Stimulated activated CD4-positive, alpha-beta T cell treated with anti-CD3 and anti-CD28 coated beads, Interleukin-15, amount 100 ng/mL, for 24 hours (primary cell): ENCODE measurements at places on chromosomes 6 and 20.

DNA sequence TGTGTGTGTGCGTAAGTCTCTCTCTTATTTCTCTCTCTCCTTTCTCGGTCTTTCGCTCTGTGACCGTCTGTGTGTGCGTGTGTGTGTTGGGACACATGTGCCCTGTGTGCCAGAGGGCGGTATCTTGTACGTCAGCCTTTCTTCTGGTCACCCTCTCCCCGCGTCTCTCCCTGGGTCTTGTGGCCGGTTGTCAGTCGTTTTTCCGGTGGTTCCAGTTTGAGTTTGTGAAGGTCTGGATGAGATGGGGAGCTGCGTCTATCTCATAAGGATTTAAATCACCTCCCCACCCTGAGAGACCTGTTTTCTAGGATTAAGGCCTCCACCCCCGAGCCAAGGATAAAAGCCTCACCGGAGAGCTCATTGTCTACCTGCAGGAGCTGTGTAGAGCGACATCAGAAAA is 295.5 kb upstream of the ZNF337 start:
- DNase-seq: no peak

DNA sequence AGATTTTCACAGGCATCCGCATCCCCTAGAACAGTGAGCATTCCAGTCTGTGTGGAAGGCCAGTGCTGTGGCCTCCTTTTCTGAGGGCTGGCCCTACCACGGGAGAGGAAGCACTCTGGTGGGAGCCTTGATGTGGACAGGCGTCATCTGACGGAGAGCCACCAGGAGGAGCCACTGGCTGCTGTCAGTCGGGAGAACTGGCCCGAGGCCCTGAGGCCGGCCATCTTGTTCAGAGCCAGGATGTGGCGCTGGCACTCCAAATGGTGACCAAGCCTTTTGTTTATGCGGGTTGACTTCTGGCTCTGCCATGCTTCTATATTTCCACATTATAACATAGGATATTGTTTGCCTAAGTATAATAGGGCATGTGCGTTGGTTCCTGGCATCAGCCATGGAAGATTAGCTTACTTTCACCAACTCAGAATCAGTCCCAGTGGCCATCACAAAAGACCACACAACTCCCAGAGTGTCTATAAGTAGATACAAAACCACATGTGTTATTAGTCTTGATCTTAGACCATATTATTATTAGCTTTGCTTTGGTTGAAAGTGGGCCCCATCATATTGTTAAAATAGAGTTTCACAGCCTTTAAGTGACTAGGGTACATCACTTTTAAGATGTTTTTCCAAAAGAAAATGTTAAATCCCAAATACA is 273.9 kb upstream of the TAB2 start:
- peak; percentile 52 for DNase-seq

GRCh38 chr6:33979750-33980149 is 166.1 kb downstream of the GRM4 start:
- no peak for DNase-seq

DNA sequence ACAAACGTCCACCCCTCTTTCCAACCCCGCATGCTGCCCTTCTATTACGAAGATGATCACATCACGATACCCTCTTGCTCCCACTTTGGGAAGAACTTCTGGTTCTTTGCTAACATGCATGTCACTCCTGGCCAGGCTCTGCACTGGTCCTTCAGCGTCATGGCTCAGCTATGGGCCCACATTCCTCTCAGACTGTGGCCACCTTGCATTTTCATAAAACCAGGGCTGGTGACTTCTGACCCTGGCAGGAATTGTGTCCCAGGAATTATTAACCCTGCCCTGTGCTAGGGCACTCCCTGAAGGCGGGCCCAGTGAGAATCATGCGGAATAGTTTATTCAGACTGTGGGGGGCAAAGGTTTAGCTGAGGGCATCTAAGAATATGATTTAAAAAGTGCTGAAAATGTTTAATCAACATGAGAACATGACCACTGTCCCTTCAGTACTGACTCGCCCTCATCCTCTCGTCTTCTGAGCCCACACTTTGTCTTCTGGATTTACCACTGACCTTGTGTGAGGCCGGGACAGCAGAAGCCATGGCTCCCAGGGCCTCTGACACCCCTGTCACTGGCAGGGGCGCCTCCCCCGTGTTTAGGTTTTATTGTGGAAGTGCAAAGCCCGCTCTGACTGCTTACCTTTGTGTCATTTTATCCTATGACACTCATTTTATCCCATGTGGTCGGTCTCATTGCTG is 38.1 kb upstream of the THBS2 start:
- no peak for DNase-seq

DNA sequence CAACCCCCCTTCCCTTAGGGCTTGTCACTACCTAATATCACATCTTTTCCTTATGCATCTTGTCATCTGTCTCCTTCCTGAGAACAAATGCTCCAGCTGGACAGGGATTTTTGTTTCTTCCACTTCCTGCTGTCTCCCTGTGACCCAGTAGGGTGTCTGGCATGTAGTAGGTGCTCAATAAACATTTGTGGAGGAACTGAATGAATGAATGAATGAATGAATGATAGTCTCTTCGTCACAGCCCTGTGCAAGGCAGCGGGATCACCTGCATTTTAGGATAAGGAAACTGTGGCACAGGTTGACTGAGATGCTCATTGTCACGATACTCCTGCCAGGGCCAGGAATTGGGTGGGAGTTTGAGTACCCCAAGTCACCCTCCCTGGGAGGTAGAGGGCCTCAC is 14.2 kb downstream of the LEMD2 start:
- DNase-seq: no peak

DNA sequence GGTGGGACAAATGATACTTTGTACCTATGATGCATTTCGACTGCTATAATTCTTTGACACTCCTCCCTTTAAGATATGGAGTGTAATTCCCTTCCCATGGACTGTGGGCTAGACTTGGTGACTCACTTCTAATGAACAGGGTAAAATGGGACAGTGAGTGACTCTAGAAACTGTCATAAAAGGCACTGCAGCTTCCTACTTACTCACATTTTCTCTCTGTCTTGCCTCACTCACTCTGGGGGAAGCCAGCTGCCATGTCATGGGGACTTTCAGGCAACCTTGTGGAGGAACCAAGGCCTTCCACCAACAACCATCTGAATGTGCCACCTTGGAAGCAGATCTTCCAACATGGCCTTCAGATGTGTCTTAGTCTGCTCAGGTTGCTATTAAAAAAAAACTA is 12.9 kb upstream of the GFOD1 start:
- DNase-seq: peak; percentile 34

GRCh38 chr6:116476002-116476678 is 15.0 kb downstream of the CALHM6 start:
- DNase-seq: peak; percentile 14

GRCh38 chr20:51220293-51220706 is 197.4 kb upstream of the KCNG1 start:
- peak; percentile 77 for DNase-seq

DNA sequence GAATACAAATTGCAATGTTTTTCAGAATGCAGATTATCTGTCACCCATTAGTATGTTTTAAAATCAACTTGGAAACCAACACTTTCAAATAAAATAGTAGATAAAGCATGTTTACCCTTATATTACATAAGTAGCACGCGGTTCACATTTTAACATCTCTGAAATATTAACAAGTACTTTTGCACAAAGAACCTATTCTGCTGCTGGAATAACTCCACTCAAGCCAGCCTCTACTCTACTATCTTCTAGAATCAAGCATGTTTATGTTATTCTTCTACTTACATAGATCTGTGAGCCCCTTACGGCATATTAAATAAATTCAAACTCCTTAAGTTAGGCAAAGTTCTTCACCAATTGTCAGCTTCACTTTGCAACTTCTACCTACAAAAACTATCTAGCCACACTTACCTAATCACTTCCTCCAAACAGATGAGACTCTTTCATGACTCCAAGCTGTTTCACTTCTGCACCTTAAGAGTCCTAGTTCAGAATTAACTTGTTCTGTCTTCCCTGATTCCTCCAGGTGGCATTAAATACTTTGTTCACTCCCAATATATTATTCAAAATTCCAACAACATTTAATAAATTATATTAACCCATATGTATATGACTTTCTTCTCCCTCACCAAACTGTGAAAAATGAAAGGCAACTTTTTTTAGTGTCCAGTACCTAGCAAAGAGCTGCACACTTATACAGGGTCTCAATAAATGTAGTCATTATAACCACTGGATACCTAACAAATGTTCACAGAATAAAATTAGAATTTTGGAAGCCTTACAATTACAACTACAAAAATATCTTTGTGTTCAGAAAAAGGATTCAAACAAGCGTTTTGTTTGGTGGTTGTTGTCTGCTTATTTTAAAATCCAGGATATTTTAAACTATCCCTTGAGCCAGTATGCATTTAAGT is 12.1 kb downstream of the CEP85L start:
- DNase-seq: no peak

- DNase-seq: no peak
These were observed 141.3 kb upstream of the GLP1R start for GRCh38 chr6:38907264-38907663.

DNA sequence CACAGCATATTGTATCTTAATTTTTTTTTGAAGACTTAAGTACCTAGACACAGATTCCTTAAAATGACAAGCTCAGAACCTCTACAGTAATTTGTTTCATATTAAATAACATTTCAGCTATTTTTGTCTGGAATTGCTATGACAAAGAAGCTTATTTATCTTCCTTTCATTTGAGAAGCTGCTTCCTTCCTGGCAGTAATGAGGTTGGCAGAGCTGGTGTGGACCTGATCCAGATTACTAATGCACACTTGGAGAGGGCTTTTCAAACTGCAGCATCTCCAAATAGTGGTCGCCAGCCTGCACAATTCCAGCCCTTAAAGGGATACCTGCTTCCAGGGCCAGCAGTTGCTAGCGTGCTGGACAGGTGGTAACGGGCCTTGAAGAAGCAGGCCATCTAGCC is 12.1 kb downstream of the PTCHD4 start:
- no peak for DNase-seq

DNA sequence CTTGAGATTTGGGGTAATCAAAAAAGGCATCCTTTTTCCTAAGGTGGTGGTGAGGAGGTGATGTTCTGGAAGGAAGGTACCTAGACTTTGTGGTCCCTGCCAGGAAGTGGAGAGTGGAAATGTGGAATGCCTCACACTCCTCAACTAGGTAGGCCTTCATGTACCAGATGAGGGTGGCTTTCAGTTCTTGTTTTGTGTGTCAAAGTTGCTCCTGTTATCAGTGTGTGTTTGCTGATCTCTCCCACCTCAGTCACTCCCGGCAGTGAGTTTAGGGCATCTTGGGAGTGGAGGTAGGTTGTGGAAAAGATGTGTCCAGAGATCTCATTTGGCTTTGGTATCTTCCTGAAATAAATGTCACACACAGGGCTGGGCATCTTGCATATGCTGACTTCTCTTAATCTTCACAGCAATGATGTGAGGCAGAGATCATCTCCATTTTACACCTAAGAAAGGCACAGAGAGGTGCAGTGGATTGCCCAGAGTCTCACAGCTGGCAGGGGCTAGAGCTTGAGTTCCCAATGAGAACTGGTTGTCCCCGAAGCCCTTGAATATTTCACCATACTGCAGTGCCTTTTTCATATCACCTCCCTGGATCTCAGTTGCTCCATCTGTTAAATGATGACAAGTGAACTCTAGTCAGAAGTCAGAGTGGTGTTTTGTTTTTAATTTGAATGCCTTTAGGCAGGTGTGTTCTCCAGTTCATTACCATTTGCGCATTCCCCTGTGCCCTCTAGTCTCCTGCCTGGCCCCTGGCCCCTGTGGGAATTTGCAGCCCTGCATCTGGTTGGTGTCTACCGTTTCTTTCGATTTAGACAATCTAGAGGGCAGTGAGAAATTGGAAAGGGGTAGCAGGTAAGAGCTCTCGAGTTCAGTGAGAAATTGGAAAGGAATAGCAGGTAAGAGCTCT is 2.9 kb downstream of the PKIG start:
- DNase-seq: no peak

DNA sequence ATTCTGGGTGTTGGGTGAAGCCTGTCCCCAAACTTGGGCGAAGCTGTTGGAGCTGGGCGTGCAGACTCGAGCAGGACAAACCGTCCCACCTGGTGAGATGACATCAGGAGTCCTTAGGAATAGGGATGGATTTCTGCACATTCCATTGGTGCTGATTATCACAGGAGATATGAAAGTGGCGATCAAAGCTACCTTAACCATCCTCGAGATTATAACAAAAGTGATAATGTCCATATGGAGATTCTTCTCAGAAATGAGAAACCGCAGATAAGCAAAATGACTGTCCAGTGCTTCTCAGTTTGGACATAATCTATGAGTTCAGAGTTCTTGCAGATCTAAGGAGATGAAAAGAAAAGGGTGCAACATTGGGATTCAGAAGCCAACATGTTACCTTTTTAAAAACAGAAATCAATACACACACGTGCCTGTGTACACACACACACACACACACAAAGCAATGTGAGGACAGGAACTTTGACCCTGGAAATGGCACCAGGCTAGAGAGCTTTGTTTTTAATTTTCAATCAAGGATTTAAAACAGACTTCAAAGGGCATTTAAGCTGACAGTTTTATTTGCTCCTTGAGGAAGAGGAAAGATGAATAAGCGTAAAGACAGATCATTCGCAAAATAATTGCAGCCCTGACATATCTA is 165.4 kb downstream of the CD83 start:
- no peak for DNase-seq

GRCh38 chr6:21859193-21859735 is 265.7 kb downstream of the SOX4 start:
- DNase-seq: no peak

- DNase-seq: no peak
These were observed 559.4 kb upstream of the AGPAT4 start for GRCh38 chr6:161833099-161833860.
